ENCODE measurements at places on chromosomes 2 and 18.

- no peak for DNase-seq
Measured at GRCh38 chr2:21452263-21452662, 328.5 kb downstream of the TDRD15 start.

- peak; percentile 91 for DNase-seq
Measured at GRCh38 chr2:19474128-19474527, 115.7 kb upstream of the OSR1 start.

DNA sequence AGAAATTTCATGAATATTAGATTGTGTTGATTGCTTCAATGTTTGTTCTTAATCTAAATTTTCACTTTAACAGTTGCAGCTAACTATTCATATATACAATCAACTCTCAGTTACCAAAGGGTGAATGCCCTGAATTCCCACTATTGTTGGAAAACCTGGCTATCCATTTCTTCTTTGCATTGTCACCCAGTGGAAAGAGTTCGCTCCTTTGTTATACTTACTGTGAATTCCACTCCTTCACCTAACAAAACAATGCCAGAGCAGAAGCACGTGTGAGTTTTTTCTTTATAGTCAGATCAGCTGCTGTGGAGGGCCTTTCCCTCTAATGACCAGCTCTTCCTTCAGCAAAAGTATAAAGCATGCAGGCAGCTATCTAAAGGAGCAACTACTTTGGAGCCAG lies 409.2 kb upstream of the NRP2 start:
- no peak for DNase-seq

GRCh38 chr2:68362069-68362468 lies 3.0 kb upstream of the PLEK start:
- peak; percentile 34 for DNase-seq

DNA sequence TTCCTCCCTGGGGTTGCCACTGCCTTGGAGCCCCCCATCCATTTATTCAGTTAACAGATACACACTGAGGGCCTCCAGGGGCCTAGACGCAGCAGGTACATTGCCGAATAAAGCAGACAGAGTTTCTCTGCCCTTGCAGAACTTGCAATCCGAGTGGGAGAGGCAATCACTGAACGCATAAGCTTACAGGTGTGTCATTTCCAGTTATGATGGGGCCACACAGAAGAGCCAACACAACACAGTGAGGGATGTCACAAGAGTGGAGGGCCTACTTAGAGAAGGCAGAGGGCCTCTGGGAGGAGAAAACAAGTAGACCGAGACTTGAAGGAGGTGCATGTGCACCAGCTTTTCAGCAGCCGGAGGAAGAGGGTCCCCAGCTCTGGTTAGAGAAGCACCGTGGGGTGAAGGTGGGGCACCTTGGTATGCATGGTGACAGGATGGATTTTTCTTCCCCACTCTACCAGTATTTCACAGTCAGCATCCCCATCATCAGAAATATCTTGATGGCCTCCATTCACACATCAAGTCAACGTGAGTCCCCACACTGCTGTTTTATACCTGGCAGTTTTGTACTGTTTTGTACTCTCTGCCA lies 150.9 kb downstream of the SMAD7 start:
- DNase-seq: no peak

DNA sequence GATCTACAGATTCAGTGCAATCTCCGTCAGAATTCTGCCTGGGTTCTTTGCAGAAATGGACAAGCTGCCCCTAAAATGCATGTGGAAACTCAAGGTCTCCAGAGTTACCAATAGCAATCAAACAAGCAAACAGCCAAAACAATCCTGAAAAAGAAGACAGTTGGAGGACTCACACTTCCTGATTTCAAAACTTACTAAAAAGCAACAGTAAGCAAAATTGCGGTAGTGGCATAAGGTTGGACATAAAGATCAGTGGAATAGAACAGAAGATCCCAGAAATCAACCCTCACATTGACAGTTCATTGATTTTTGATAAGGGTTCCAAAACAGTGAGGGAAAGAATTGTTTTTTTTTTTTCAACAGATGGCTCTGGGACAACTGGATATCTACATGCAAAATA lies 59.7 kb downstream of the NPPC start:
- DNase-seq: no peak

GRCh38 chr2:144798034-144798433 lies 278.1 kb upstream of the ZEB2 start:
- no peak for DNase-seq
